Right lung (tissue), 10 donors: ENCODE measurements at places on chromosomes 4 and X. TPM values are rescaled to one million over a fixed set of nuclear protein-coding genes. Genes with fewer than 3 reads are reported as not detected.

The MAGEA12 gene
- polyA plus RNA-seq: not detected

The RPS6KA6 gene
- 8.2 TPM for polyA plus RNA-seq

The IL15 gene
- polyA plus RNA-seq: 1.2 TPM

The BST1 gene
- polyA plus RNA-seq: 3.6 TPM

The CCNG2 gene
- 125 TPM for polyA plus RNA-seq

GRCh38 chr4:99827454-99827853 is 10.8 kb downstream of the DAPP1 start:
- no peak for DNase-seq

DNA sequence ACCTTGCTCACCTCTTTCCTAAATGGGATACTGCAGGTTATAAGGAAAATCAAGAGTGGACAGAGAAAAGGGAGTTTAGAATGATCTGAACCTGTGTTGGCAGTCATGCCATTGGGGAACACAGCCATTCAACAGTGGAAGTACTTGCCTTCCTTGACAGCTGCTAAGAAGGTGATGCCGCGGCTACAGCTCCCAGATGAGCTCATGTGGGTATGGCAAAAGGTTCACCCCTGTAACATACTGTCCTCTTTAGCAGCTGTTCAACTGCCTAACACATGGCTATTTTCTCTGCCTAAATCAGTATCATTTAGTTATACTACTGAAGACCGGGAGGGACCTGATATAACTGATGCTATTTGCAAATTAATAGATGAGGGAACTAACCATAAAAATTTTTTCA is 76.8 kb downstream of the DCHS2 start:
- no peak for DNase-seq

GRCh38 chr4:38128478-38129459 is 168.6 kb downstream of the PTTG2 start:
- no peak for DNase-seq

GRCh38 chr4:92636038-92636806 is 332.5 kb downstream of the GRID2 start:
- DNase-seq: no peak

GRCh38 chr4:120920666-120921065 is 1.9 kb downstream of the PRDM5 start:
- DNase-seq: no peak

DNA sequence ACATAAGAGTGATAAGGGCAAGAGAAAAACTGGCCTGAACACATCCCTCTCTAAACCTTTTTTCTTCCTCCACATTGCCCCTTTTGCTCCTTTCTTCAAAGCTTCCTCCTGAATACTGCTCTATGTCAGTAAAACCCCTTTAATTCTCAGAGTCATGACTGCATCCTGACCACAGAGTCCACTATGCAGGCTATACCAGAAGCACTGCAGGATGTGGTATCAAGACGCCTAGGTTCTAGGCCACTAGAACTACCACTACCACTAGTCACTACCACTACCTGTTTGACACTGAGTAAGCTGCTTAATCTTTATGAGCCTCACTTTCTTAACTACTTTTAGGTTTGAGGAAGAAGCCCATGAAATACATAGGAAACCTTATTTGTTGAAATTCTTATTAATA is 38.7 kb downstream of the ARHGEF9 start:
- DNase-seq: no peak
